ENCODE measurements at places on chromosomes 2 and 18. TPM values are rescaled to one million over a fixed set of nuclear protein-coding genes. Genes with fewer than 3 reads are reported as not detected.

The PSME4 gene
- 23.1 TPM for polyA plus RNA-seq

The CAVIN2 gene
- polyA plus RNA-seq, result 5.9 TPM

The GLI2 gene
- polyA plus RNA-seq, result 1.9 TPM

The ASXL3 gene
- 0.84 TPM for polyA plus RNA-seq

The PARD6G gene
- 0.38 TPM for polyA plus RNA-seq
